Activated CD4-positive, alpha-beta T cell treated with anti-CD3 and anti-CD28 coated beads for 48 hours (primary cell): ENCODE measurements at places on chromosomes 5 and 9.

GRCh38 chr9:136890661-136891060 lies 4.3 kb downstream of the TRAF2 start:
- DNase-seq, result no peak

DNA sequence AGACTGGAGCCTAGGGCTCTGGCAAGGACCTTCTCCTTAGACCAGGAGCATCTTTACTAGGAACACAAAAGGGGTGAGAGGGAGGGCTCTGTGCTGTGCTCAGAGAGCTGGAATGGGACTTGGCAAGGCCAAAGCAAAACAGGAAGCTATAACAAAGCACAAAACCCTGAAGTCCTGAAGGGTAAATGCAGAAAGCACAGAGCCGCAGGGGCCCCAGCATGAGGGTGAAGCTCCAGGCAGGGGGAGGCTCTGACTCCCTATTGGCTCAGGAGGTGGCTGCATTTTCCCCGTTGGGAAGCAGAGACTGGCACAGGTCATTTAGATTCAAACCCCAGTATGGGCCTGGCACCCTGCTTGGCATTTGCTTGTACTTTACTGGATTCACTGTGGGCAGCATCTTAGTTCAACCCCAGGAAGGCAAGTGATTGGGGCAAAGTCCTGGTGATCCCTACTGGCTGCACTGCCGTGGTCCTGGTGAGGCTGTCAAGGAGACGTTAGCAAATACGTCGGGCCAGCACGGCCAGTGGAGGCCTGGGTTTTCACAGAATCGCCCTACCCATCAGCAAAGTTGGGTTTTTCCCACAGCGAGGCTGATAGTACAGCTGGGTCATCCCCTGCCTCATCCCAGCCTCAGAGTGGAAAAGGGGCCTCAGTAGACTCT lies 46.3 kb downstream of the GGTA1 start:
- DNase-seq, result no peak

- no peak for DNase-seq
Measured at GRCh38 chr9:124696101-124696500, 75.0 kb downstream of the NR6A1 start.

- no peak for DNase-seq
Measured at GRCh38 chr5:39846144-39846543, 421.4 kb upstream of the DAB2 start.

DNA sequence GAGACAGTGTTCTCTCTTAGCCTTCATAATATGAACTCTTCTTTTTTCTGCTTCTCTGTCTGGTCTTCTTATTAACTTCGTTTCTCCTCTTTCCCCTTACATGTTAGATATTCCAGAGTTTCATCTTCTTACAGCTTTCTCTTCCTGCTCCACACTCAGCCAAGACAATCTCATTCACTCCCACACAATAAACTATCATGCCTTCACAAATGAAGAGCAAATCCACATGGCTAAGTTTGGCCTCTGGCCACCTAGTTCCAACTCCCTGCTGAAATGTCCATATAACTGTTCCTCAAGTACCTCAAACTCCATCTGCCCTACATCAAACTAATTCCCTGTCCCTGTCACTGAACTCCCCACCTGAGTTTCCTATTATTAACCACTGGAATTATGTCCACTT lies 18.4 kb downstream of the IL33 start:
- DNase-seq, result no peak

GRCh38 chr5:90344689-90345088 lies 64.9 kb downstream of the CETN3 start:
- DNase-seq, result no peak

DNA sequence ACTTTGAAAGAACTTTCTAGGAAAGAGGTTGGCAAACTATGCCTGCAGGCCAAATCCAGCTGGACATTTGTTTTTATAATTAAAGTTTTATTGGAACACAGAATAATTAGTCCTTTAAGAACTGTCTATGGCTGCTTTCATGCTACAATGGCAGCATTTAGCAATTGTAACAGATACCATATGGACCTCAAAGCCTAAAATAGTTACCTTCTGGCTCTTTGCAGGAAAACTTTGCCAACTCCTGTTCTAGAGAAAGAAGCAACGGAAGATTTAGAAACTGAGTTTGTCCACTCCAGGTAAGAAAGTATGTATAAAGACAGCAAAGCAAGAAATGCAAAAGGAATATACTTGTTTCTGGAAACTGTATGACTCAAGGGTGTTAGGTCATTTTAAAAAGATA lies 281.7 kb upstream of the TRPM3 start:
- DNase-seq, result no peak
